ENCODE measurements at places on chromosomes 16 and 17.

- DNase-seq: no peak
Measured at GRCh38 chr16:50742576-50743200, 802 bp downstream of the CYLD start.

GRCh38 chr17:80498242-80498919, 22.0 kb upstream of the NPTX1 start:
- DNase-seq: no peak

GRCh38 chr16:30901201-30902028, 5.0 kb downstream of the CTF1 start:
- DNase-seq: no peak

GRCh38 chr17:69012895-69013805, 47.6 kb downstream of the ABCA9 start:
- no peak for DNase-seq

- DNase-seq: no peak
Measured at GRCh38 chr17:82577300-82577699, 57.8 kb downstream of the FOXK2 start.

DNA sequence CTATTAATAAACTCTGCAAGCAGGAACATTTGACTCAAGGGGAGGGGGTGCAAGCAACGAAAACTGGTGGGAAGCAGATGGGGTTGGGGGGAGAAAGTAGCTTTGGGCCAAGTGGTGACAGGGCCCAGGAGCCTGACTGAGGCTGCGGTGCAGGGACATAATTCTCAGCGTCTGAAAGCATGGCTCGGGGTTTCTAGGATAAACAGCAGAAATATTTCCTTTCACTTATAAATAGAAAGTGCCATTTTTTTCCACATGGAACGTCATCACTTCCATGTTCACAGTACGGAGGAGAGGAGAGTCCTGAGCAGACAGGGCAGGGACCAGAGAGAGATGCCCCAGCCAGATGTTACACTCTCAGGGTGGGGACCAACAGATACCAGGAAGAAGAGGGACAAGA, 197.1 kb downstream of the ZFHX3 start:
- peak; percentile 10 for DNase-seq

- DNase-seq: peak; percentile 25
Measured at GRCh38 chr16:17459903-17460521, 10.7 kb downstream of the XYLT1 start.

DNA sequence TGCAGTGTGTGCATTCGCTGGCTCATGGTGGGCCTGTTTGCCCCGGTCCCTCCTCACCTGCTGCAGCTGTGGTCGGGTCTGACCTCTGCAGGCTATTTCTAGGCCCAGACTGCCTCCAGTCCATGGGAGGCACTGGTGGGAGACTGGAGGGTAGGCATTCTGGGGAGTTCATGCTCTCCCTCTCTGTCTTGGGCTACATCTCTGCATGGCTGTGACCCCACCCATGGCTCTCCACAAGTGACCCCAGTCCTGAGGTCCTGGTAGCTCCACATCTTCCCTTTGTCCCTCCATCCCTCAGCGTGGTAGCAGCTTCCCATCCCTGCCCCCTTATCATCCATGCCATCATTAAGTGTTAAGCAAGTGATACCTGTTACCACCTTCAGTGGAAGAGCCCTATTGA, 107.8 kb upstream of the SEC14L1 start:
- DNase-seq: no peak

- peak; percentile 60 for DNase-seq
Measured at GRCh38 chr17:62109378-62109902, 44.4 kb upstream of the MED13 start.

DNA sequence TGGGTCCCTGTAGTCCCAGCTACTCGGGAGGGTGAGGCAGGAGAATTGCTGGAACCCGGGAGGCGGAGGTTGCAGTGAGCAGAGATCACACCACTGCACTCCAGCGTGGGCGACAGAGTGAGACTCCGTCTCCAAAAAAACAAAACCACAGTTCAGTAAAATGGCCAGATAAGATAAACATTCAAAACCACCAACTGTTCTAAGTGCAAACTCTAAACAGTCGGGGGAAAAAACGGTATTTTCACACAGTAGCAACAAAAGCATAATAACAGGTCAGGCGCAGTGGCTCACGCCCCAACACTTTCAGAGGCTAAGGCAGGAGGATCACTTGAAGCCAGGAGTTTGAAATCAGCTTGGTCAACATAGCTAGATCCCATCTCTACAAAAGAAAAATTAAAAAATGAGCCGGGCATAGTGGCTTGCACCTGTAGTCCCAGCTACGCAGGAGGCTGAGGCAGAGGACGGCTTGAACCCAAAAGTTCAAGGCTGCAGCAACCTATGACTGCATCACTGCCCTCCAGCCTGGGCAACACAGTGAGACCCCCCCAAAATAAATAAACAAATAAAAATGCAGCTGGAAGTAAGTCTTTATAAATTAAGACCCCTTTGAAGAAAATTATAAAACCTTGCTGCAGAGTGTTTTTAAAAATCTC, 10.8 kb upstream of the HASPIN start:
- no peak for DNase-seq

DNA sequence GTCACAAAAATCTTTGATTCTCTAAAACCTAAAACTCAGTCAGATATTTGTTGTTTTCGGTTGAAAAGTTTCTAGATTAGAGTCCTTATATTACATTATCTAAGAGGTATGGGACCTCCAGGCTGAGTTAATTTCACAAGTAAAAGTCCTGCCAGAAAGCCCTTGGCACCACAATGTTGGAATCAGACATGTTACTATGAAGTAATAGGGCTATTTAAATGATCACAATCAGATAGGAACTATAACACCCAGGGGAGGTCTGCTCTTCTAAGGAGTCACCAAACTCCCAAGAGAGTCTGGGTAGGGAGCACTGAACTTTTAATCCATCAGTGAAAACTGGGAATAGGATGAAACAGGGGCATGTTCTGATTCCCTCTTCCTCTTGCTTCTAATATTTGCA, 54.2 kb downstream of the WIPI1 start:
- DNase-seq: no peak

DNA sequence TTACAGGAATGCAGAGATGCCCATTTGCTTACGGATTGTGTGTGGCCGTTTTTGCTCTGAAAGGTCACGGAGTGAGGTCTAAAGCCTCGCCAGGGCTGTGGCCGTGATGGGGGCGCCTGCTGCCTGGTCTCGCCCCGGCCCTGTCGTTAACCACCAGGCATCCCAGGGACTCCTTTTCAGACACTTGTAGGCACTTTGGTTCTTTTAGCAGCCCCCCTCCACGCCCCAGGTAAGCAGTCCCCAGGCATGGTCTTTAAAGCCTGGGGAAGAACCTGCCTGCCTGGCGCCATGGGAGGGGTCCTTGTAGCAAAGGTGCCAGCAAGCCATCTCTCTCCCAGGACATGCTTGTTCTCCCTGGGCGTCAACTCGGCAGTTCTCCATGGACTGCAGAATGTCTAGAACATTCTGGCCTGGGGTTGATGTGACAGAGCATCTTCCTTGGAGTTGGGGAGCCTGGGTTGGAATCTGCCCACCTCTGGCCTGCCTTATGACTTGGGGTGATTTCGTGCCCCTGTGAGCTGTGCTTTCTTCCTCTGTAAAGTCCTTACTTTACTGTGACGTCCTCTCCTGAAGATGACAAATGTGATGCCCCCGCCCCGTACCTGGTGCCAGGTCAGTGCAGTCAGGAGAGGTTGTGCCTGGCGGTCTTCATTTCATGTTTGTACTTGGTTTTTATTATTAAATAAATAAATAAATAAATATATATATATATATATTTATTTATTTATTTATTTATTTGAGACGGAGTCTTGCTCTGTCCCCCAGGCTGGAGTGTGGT, 5.4 kb downstream of the KCTD5 start:
- DNase-seq: no peak

DNA sequence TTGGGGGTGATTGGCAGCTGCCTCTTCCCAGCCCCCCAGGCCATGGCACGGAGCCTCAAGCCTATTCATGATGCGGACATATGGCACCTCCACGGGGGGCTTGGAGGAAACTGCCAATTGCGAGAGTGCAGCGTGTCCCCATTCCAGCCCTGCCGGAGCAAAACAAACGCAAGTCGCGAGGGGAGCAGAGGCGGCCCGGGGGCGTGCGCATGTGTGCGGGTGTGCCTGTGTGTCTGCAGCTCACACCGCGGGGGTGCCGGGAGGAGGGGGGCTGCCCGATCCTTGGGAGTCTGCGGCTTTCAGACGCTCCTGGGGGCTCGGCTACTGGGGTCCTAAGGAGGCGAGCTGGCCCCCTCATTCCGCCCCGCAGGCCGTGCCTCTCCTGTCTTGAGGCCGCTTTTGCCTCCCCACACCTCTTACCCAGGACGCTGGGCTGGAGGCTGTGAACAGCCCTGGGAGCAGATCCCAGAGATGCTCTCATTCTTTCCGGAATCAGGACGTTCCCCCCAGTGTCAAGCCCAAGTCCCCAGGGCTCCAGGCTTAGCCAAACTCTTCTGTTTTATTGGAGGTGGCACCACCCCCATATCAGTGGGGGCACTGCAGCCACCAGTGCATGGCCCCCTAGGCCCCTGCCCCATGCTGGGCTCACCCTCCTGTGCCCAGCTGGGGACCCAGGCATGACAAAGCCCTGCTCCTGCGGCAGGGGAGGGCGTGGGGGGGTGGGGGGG, 29.1 kb downstream of the ENDOV start:
- DNase-seq: peak; percentile 91

DNA sequence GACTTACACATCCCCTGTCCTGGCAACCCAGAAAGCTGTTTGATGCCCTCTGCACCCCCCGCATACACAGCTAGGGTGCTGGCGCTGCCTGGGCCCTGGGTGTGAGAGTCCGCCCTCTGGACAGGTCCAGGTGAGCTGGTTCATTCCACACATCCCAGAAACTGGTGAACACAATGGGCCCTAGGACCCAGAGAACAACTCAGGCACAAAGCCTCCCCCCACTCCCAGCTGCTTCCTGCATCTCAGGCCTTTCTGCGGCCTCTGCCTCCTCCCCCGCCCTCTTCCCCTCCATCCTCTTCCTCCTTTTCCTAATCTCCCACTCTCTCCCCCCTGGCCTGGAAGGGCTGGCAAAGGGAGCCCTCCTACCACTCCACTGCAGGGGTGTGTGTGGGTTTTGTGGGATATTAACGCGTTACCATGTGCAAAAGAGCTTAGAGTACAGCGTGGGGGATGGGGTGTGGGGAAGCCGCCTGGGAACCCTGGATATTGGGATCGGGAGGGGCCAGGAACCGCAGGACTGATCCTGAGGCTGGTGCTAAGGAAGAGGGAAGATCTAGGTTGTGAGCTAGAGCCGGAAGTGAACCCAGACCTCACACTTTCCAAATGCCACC, 1.6 kb upstream of the PPP1R9B start:
- peak; percentile 73 for DNase-seq

GRCh38 chr17:68288804-68289203, 2.1 kb downstream of the SLC16A6 start:
- no peak for DNase-seq

DNA sequence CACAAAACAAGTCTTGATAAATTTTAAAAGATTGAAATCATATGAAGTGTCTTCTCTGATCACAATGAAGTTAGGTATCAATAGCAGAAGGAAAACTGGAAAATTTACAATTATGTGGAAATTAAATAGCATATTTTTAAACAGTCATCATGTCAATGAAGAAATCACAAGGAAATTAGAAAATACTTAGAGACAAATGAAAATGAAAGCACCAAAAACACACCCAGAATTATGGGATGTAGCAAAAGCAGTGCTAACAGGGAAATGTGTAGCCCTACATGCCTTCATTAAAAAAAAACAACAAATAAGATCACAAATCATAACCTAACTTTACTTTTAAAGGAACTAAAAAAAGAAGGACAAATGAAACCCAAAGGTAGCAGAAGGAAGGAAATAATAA, 7.5 kb upstream of the IL21R start:
- DNase-seq: no peak

- no peak for DNase-seq
Measured at GRCh38 chr16:21117567-21117966, 33.1 kb downstream of the DNAH3 start.

DNA sequence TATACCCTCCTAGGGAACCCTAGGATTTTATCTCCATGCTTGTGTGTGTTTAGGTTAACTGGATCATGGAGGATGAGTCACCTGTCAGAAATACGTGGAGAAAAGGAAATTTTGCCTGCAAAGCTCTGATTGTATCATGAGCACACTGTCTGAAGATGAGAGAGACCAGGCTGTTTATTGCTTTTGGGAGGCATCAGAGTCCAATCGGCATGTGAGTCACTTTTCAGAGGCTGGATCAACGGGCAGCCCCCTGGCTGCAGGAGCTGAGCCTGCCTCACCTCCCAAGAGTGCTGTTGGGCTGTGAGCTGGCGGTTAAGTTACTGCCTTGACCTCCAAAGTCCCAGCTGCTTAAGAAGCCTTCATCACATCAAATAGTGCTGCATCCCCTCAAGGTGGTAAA, 41.5 kb upstream of the MED9 start:
- DNase-seq: no peak

- DNase-seq: no peak
Measured at GRCh38 chr17:58043221-58044181, 36.5 kb upstream of the SRSF1 start.

GRCh38 chr16:2121853-2122252, 13.8 kb downstream of the PKD1 start:
- DNase-seq: no peak

- no peak for DNase-seq
Measured at GRCh38 chr16:81390840-81391239, 53.8 kb upstream of the CMIP start.

Data from NCI-H1694 treated with DMSO at 0.1 percent for 48 hours (cell line).